Psoas muscle (tissue), 8 donors: ENCODE measurements at places on chromosomes 2 and 18.

DNA sequence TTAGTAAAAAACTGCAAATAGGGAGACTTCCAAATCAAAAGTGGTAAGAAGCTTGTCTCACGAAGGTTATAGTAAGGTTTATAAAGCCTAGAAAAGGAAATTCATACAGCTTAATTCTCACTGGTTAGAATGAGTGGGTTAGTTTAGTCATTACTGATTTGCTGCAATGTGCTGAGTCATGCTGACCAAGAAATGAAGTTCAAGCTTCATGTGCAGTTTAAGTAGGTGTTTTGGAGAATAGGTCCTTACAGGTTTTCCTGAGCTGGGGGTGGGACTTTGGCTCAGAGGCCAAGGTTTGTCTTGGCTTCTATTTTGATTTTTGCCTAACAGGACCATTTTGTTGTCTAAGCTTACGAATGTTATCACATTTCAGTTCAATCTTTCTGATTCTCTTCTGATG, 15.1 kb downstream of the CLIP4 start:
- peak overlapping the region; percentile 75 for H3K27ac ChIP-seq
- no peaks in the 10 kb centered on the region for H3K27me3 ChIP-seq
- H3K4me3 ChIP-seq = peak overlapping the region; percentile 53
- DNase-seq = no peak
- peaks cover 29% of the 10 kb centered on the region for H3K4me1 ChIP-seq
- H3K36me3 ChIP-seq = peaks cover 43% of the 10 kb centered on the region

DNA sequence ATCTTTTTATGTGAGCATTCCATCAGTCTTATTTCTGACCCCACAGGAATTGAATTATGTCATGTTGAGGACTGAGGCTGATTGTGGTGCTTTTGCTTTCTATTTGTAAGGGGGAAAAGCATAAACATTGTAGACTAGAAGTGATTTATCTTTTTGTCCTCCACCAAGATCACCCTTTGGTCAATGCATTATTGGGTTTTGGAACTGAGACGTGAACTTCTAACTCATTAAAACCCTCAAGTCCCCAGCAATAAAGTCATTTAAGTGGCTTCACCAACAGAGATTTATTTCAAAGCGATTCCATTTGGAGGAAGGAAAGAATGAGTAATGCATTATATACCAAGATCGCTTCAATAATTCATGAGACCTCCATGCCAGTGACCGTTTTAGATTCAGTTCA, 75.5 kb upstream of the TXNDC2 start:
- DNase-seq = no peak
- H3K36me3 ChIP-seq = no peaks in the 10 kb centered on the region
- H3K4me1 ChIP-seq = peaks cover 30% of the 10 kb centered on the region
- H3K4me3 ChIP-seq = no peak overlapping the region
- no peaks in the 10 kb centered on the region for H3K27me3 ChIP-seq

DNA sequence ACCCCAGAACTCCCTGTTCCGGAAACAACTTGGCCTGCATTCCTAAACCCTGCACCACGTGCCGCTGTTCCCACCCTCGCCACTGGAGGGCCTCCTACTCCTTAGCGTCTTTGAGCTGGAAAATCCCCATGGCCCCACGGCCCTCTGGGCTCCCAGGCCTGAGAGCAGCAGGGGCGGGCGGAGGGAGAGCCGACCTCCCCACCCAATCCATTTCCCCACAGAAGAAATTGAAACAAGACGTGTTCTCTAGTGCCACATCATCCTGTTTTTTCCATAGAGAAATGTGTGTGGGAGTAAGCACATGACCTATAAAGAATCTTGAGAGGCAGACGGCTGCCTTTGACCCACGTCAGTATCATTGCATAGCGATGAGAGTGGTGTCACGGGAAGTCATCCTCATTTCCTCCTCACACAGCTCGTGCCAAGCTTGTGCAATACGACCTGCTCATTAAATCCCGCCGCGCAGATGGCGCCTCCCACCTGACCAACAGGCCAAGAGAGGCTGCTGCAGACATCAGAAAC, 79.2 kb downstream of the LAMA1 start:
- no peaks in the 10 kb centered on the region for H3K4me1 ChIP-seq
- H3K36me3 ChIP-seq = no peaks in the 10 kb centered on the region
- no peaks in the 10 kb centered on the region for H3K27me3 ChIP-seq
- no peak overlapping the region for H3K27ac ChIP-seq
- DNase-seq = peak; percentile 84

DNA sequence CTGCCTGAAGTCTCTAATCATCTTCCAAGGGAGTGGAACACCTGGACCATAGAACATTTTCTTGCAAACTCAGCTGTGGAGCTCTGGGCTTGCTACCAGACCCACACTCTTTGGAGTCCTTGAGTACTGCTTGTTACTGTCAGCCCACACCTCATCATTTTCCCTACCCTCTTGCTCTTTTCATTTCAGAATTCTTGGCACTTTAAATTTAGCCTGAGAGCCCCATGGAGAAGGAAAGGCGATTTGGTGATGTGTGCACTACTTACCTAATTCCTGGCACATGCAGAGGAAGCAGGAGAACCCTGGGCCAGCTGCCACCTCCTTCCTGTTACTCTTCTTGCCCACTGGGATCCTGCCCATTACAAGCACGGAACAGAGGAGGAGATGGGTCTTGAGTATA, 31.7 kb downstream of the TMEM178A start:
- no peaks in the 10 kb centered on the region for H3K27me3 ChIP-seq
- peaks cover 30% of the 10 kb centered on the region for H3K4me1 ChIP-seq
- peak; percentile 16 for DNase-seq
- no peaks in the 10 kb centered on the region for H3K36me3 ChIP-seq

- H3K4me1 ChIP-seq = peaks cover 10% of the 10 kb centered on the region
- DNase-seq = peak; percentile 82
- H3K27ac ChIP-seq = peak overlapping the region; percentile 87
- no peaks in the 10 kb centered on the region for H3K27me3 ChIP-seq
These were observed 148.9 kb downstream of the ATP9B start for GRCh38 chr18:79217979-79218604.

DNA sequence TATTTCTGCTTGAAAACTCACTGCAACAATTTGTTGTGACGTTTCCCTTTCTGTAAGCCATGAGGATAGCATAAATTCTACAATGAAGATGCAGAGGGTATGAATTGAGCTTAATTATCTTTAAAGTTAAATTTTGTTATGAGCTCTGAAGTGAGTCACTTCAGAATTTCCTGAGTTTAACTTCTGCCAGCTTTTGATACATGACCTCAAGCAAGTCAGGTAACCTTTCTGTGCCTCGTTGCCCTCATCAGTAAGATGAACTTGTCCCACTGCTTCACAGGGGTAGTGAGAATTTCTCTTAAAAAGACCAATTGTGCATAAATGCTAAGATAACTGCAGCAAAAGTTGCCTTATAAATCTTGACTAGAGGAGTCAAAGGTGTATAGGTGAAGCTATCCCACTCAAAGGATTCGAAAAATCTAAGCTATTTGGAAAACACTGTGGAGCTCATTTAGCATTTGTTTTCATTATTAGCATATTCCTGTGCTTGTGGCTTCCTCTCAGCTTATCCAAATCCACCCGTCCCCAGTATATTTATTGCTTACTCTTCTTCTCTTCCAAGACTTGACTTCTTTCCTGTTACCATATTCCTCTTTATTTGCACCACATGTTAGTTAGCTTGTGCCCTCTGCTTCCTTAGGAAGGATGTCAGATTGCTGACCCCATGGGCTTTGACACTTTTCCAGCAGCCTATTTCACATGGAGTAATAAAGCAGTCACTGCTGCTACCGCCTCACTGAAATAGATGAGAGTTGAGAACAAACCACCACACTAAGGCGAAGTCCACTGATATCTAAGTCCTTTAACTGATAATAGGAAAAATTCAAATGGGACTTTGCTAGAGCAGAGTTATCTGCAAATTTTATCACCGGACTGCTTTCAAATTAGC, 428.6 kb downstream of the ERBB4 start:
- no peak for DNase-seq
- H3K27me3 ChIP-seq = no peaks in the 10 kb centered on the region
- no peak overlapping the region for H3K27ac ChIP-seq
- H3K4me1 ChIP-seq = no peaks in the 10 kb centered on the region
- no peaks in the 10 kb centered on the region for H3K36me3 ChIP-seq

GRCh38 chr2:214203744-214204289, 207.0 kb upstream of the VWC2L start:
- no peak for DNase-seq
- H3K4me1 ChIP-seq = no peaks in the 10 kb centered on the region
- H3K27me3 ChIP-seq = no peaks in the 10 kb centered on the region
- no peaks in the 10 kb centered on the region for H3K36me3 ChIP-seq
- H3K27ac ChIP-seq = no peak overlapping the region
- no peak overlapping the region for H3K4me3 ChIP-seq

GRCh38 chr2:23658466-23658942, 268.4 kb downstream of the ATAD2B start:
- H3K4me3 ChIP-seq = no peak overlapping the region
- no peak overlapping the region for H3K27ac ChIP-seq
- peak; percentile 60 for DNase-seq
- H3K36me3 ChIP-seq = no peaks in the 10 kb centered on the region

GRCh38 chr2:235529621-235530020, 35.8 kb downstream of the AGAP1 start:
- H3K27me3 ChIP-seq = no peaks in the 10 kb centered on the region
- no peaks in the 10 kb centered on the region for H3K36me3 ChIP-seq
- no peak for DNase-seq
- H3K4me3 ChIP-seq = no peak overlapping the region
- peaks cover 4% of the 10 kb centered on the region for H3K4me1 ChIP-seq

GRCh38 chr2:232731470-232731869, 34.3 kb downstream of the GIGYF2 start:
- no peak overlapping the region for H3K27ac ChIP-seq
- H3K36me3 ChIP-seq = peaks cover 2% of the 10 kb centered on the region
- H3K4me1 ChIP-seq = peaks cover 6% of the 10 kb centered on the region
- DNase-seq = no peak
- no peak overlapping the region for H3K4me3 ChIP-seq

GRCh38 chr2:126930970-126931590, 32.4 kb downstream of the TEX51 start:
- no peak overlapping the region for H3K4me3 ChIP-seq
- H3K4me1 ChIP-seq = no peaks in the 10 kb centered on the region
- H3K27ac ChIP-seq = no peak overlapping the region
- H3K36me3 ChIP-seq = no peaks in the 10 kb centered on the region
- DNase-seq = no peak

DNA sequence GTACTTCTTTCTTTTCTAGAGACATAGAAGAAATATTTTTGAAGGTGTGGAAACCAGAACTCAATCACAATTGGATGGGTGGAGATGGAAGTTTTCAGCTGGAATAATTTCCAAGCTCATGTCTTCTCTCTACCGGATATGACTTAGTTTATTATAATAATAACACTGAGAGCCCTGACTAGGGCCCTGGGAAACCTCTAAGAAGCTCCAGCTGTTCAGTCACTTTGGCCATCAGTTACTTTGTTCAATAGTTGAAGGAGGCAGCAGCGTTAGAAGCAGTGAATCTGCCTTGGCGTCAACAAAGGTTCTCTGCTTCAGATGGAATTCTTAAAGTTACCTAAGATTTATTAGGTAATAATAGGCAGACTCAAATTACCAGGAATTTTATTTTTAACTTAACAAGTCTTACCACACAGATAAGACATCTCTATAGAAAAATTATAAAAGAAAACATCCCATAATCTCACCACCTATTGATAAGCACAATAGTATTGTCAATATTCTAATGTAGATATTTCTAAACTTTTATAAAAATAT, 293.8 kb upstream of the CHAC2 start:
- no peaks in the 10 kb centered on the region for H3K36me3 ChIP-seq
- H3K27me3 ChIP-seq = no peaks in the 10 kb centered on the region
- no peaks in the 10 kb centered on the region for H3K4me1 ChIP-seq

DNA sequence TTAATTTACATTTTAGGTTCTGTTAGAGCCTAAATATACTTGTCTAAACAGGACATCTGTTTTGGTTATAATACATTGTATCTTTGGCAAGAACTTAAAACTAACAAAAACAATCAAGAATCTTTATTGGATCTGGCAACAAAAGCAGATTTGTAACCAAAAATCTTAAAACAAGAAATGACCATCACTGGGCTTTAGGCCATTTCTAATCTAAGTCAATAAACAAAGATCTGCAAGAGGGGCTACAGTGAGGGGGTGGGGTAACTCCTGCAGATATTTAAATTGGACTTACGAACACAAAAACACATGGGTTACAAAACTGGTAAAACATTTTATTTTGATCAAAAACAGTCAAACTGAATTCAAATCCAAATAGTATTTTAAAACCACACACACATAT, 77.3 kb downstream of the SRBD1 start:
- no peak overlapping the region for H3K27ac ChIP-seq
- H3K27me3 ChIP-seq = no peaks in the 10 kb centered on the region
- no peaks in the 10 kb centered on the region for H3K4me1 ChIP-seq
- H3K4me3 ChIP-seq = no peak overlapping the region
- no peak for DNase-seq

DNA sequence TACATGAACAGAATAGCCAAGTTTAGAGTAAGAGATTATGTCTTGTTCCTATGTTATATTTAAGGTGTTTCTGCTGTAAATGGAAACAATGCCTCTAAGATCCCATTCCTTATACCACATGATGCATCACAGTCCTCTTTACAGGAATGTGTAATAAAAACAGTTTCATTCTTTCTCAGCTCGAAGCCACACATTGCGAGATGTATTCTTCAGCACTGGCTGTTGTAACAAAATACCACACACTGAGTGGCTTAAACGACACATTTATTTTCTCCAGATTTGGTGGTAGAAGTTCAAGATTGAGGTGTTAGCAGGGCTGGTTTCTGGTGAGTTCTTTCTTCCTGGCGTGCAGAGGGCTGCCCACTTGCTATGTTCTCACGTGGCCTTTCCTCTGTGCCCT, 246.2 kb downstream of the SOCS6 start:
- no peak for DNase-seq
- no peak overlapping the region for H3K27ac ChIP-seq
- no peaks in the 10 kb centered on the region for H3K4me1 ChIP-seq
- H3K36me3 ChIP-seq = no peaks in the 10 kb centered on the region
- peaks cover 2% of the 10 kb centered on the region for H3K27me3 ChIP-seq

DNA sequence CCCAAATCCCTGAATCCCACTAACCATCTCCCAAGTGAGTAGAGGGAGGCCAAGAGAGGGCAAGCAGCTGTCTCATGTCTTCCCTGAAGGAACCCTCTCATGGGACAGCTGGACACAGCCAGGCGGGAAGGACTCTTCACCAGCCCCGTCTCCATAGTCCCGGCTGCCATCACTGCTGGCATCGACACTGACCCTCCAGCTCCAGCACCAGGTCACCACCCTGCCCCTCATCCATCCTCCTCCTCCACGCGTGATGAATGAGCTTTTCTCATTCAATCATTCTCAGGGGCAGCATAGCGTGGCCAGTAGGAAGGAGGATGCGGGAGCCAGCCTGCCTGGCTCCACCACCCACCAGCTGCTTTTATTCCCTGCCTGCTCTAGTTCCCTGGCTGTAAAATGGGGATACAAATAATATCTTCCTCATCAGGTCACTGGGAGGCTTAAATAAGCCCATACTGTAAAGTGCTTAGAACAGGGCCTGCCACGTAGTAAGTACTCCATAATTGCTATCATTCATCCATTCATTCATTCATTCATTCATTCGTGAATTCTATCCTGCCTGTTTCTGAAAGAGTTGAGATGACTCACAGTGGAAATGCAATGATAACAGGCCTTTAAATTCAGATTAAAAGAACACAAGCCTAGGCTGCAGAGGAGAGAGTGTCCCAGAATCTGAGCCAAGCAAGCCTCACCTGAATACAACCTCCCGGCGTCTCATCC, 30.5 kb upstream of the FOSL2 start:
- H3K4me1 ChIP-seq = peaks cover 18% of the 10 kb centered on the region
- H3K27ac ChIP-seq = no peak overlapping the region
- H3K36me3 ChIP-seq = no peaks in the 10 kb centered on the region
- peak; percentile 25 for DNase-seq

GRCh38 chr2:127283275-127283674, 10.7 kb downstream of the ERCC3 start:
- H3K27ac ChIP-seq = no peak overlapping the region
- no peak for DNase-seq
- no peaks in the 10 kb centered on the region for H3K27me3 ChIP-seq
- peaks cover 29% of the 10 kb centered on the region for H3K36me3 ChIP-seq
- H3K4me1 ChIP-seq = no peaks in the 10 kb centered on the region
